ENCODE measurements at places on chromosomes 16 and 17.
A peak's percentile ranks its signal among the peaks of the same experiment; 100 is the strongest.

- DNase-seq = no peak
Measured at GRCh38 chr17:45227926-45228762, 6.5 kb downstream of the FMNL1 start.

DNA sequence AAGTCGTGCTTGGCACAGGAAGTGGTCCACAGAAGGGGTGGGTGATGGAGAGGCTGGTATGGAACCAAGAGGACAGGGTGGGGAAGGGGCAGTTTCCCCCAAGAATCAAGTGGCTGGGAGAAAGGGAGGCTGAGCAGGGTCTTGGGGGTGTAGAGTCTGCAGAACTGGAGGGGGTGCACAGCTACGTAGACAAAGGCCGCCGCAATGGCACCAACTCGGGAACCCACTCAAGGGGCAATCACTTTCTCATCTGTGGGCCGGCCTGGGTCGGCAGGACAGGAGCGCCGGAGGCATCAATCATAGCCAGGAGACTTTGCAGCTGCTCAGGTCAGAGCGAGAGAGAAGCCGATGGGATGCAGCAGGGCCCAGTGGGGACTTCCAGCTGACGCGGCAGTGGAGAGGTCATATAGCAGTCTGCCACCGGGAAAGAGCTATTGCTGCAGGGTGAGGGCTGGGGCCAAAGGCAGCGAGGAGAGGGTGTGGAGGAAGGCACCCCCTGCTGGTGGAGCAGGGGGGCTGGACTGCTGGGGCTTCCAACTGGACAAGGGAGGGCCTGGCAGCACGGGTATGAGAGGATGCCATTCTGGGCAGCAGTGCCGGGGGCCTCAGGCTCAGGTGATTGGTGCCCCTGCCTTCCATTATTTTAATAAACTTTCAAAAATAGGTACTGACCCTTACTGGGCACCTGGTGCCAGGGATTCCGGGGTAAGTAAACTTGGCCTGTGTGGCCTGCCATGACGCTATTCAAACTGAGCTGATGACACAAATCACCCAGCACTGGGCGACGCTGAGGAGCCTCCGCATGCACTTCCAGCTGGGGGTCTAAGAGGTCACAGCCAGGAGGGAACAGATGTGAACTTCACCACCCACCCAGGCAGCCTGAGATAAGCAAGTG, 52.5 kb upstream of the MTSS2 start:
- DNase-seq = no peak

GRCh38 chr17:882827-883585, 96.6 kb downstream of the NXN start:
- DNase-seq = no peak

DNA sequence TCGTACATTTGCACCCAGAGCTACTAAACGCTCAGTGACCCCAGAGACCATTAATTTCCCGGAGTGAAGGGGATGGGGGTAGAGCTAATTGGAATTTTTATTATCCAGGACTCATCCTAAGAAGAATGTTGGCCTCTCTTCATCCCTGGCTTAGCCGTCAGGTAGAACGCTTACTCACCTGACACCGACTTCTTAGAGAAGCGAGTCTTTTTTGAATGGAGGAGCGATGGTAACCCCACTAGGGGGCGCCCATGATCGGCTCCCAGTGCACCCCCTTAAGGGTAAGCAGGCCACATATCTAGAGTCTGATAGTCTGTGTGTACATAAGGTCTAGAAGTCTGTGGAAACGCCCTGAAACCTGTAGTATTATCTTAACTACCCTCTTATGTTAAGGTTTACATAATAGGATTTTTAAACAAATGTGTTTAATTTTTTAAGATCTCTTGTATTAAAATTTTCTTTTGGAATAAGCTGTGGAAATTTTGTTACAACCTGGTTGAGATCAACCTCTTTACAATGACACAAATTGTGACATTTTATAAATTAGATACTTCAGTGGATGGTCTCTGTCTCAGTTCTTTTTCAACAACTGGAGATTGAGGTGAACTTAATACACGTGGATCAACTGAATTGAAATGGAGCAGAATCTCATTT, 229.8 kb downstream of the CPPED1 start:
- DNase-seq = peak; percentile 21

GRCh38 chr16:70250748-70251628, 752 bp downstream of the EXOSC6 start:
- DNase-seq = peak; percentile 6

GRCh38 chr17:47990962-47991731, 20.2 kb downstream of the CDK5RAP3 start:
- no peak for DNase-seq

GRCh38 chr17:17880577-17881196, 43.9 kb upstream of the SREBF1 start:
- no peak for DNase-seq

DNA sequence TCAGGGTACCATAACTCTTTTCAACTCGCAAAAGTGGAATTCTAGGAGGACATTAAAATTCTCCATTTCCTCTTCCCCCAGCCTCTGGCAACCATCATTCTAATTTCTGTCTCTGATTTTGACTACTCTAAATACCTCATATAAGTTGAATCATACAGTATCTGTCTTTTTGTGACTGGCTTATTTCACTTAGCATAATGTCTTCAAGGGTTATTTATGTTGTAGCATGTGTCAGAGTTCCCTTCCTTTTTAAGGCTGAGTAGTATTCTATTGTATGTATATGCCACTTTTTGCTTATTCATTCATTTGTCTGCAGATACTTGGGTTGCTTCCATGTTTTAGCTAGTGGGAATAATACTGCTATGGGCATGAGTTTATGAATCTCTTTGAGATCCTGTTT, 12.0 kb downstream of the RNF135 start:
- no peak for DNase-seq

DNA sequence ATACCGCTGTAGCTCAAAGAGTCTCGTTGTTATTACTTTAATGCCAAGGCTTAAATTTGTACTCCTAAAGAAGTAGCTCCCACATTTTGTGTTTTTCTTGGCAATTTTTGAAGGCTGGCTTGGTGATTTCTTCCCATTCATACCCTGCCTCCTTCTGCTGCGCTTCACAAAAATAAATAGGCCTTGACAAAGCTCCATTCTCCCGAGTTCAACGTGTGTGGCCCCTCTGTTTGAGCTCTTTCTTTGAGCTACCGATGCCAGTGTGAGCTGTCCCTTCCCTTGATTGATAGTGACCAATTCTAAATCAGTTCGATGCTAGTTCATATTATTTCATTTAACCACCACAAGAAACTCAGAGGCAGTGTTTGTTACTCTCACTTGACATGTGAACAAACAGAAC, 96.8 kb downstream of the MAP2K6 start:
- DNase-seq = no peak

- peak; percentile 74 for DNase-seq
Measured at GRCh38 chr17:75036643-75037268, 10.0 kb downstream of the ATP5PD start.

DNA sequence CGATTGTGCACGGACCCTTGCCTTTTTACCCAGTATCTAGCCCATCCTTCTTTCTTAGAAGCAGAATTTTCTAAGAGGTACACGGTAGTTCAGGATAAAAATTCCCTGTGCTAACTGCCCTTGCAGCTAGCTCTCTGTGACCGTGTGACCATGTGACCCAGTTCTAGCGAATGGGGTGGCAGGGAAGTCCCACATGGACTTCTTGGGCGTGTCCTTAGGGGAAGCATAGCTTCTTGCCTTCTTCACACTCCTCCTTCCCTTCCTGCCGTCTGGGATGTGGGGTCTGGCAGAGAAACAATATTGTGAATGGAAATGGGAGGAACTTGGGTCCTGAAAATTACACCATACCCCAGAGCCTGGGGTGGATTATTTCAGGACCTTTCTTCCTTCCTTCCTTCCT, 670.7 kb downstream of the MAF start:
- DNase-seq = no peak

DNA sequence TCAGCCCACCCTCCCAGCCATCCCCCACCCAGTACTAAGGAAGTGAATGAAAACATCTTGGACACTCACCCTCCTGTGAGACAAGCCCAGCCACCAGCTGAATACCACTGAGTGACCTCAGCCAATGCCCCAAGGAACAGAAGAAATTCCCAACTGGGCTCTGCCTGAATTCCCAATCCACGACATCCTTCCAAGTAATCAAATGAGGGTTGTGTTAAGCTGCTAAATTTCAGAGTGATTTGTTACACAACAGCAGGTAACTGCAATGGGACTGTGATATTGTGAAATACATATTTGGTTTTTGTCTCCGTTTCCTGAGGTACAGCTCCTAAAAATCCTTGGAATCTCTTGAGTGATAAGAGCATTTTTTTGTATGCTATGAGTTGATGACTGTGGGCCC, 578.7 kb upstream of the CDH11 start:
- DNase-seq = no peak

GRCh38 chr16:69823831-69824563, 61.9 kb downstream of the WWP2 start:
- no peak for DNase-seq
